Inflammatory macrophage treated with lipopolysaccharide for 4 hours (primary cell): ENCODE measurements at places on chromosomes 11 and 22.

DNA sequence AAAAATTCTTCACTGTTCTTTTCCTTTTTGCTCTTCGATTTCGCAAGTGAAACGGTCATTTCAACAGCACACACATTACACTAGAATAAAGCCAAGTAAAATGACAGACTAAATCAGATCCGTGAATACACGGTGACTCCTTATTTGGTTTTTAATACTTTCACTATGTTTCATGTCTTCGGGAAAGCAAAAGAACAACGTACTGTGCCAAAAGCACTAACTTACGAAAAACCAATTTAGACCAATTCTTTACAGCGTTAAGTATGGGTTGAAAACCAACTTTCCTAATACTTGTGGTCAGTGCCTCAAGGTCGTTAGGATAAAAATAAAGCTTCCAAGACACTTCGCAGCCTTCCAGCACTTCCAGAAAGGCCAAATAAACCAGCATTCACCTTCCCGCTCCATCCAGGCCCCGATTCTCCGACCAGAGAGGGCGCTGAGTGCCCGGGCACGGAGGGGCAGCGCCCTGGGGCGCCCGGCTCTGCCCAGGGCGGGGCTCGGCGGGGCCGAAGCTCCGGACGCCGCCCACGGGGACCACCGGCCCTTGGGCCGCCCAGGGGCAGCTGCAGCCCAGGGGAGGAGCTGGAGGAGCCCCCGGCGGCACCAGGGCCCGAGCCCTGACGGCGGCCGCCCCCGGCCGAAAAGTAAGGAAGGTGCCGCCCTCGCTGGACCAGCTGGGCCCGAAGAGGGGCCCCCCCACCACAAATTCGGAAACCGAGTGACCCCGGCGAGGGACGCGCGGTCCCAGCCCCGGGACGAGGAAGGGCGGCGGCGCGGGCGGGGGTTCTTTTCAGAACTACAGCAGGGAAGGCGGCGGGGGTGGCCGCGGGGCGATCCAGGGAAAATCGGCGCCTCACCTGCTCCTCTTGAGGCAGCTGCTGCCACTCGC is 499 bp downstream of the ATL3 start:
- peak; percentile 76 for DNase-seq

DNA sequence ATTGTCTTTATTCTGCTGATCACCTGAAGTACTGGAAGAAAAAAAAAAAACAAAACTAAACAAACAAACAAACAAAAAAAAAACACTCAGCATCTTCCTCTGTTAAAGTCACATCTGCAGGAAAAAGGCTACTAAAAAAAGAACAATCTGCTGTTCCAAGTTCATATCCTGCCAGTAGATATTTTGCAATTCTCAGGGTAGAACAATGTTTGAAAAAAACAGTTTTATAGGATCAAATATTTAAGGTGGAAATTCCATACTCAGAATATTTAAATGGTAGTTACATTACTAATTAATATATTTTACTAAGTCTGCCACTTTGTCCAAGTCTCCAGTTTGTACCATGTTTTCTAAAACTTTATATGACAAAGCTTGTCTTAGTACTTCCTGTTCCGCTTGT is 175.2 kb downstream of the SBF2 start:
- no peak for DNase-seq

DNA sequence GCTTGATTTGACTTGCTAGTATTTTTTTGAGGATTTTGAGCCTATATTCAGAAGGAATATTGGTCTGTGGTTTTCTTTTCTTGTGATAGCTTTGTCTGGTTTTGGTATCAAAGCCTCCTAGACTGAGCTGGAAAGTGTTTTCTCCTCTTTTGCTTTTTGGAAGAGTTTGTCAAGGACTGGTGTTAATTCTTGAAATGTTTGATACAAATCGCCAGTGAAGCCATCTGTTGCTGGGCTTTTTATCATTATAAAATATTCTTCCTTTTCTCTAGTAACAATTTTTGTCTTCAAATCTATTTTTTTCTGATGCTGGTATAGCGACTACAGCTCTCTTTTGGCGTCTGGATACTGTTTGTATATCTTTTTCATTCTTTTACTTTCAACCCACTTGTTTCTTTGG is 45.2 kb downstream of the MPPED1 start:
- DNase-seq, result no peak

GRCh38 chr11:125211191-125211947 is 46.8 kb downstream of the PKNOX2 start:
- DNase-seq, result no peak

GRCh38 chr11:128279866-128280265 is 307.5 kb downstream of the ETS1 start:
- DNase-seq, result no peak

GRCh38 chr22:46052801-46053562 is 76.0 kb upstream of the WNT7B start:
- peak; percentile 48 for DNase-seq

- DNase-seq, result no peak
These were observed 3.8 kb downstream of the EML3 start for GRCh38 chr11:62608776-62609175.

- no peak for DNase-seq
These were observed 735.9 kb downstream of the NTM start for GRCh38 chr11:132106096-132106982.

- DNase-seq, result peak; percentile 62
These were observed 88.4 kb downstream of the SLC1A2 start for GRCh38 chr11:35330931-35331330.

DNA sequence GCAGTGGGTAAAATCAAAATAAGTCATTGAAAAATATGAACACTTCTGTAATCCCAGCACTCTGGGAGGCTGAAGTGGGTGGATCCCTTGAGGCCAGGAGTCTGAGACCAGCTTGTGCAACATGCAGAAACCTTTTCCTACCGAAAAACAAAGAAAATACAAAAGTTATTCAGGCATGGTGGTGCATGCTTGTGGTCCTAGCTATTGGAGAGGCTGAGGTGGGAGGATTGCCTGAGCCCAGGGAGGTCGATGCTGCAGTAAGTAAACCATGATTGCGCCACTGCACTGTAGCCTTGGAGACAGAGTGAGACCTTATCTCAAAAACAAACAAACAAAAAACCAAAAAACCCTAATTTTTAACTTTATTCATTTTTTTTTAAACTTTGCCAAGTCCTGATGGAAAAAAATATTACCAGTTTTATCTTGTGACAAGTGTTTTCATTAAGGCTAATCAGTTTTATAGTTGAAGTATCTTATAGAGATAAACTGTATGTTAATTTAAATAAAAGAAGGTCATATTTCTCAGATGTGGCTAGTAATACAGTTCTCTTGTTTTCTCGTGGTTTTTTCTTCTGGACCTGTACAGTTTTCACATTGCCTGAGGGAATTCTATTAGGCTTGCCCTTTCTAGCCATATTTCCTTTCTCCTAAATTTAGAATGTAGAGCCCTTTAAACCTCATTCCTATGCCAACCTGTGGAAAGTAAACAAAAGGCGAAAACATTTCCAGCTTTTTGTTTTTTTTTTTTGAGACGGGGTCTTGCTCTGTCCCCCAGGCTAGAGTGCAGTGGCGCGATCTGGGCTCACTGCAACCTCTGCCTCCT is 9.4 kb downstream of the HIPK3 start:
- DNase-seq, result peak; percentile 31

DNA sequence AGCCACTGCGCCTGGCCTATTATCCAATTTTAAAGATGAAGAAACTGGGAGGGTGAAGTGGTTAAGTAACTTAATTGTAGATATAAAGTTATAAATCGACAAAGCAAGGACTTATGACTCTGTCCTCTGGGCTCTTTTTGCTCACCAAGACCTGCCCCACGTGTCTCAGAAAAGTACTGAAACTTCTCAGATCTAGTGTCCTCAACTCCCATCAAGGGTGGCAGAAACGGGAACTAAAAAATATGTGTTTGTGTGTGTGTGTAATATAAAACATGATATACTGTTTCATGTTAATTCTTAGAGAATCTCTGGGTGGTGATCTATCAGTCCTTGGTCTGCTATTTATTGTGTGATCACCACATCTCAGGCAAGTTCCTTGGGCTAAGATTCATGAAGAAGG is 104.9 kb downstream of the GAB2 start:
- DNase-seq, result peak; percentile 33

- DNase-seq, result no peak
These were observed 890 bp upstream of the ARFGAP3 start for GRCh38 chr22:42857845-42858481.

- peak; percentile 23 for DNase-seq
These were observed 673 bp upstream of the MYO7A start for GRCh38 chr11:77127235-77127911.

- DNase-seq, result peak; percentile 89
These were observed 32.1 kb downstream of the UQCR10 start for GRCh38 chr22:29799217-29799680.

DNA sequence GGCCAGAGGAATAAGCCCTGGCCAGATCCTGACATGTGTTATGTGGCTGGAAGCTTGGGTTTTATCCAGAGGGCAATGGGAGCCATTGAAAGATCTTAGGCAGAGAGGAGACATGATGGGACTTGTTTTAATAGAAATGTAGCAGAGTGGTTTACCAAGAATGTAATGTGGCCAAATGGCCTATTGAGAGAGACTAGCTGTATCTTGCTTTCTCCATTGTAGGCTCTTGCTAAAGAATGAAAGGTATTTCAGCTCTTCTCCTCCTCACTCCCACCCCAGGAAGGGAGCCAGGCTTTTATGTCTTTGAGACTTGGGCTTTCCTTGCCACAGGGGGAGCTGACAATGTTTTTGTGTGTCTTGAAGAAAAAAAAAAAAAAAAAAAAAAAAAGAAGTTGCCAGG is 82.3 kb downstream of the TRIM29 start:
- DNase-seq, result no peak

DNA sequence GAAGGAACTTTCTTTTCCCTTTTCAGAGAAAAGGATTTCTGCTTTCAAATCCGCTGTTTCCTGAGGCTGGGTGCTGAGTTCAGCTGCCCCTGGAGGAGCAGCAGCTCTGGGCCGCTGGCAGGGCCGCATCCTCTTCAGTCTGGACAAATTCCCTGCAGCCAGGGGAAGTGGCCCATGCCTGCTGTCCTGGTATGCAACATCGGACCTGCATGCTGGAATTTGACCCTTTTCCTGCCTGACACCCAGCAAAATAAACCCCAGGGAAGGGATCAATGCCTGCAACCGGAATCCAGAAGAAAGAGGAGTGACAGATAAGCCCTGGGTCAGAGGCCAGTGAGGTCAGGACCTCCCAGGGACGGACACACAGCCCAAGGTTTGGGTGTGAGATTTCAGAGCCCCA is 54.1 kb upstream of the LINC01488 start:
- no peak for DNase-seq

GRCh38 chr22:48799227-48799970 is 1028.3 kb downstream of the BRD1 start:
- DNase-seq, result no peak

GRCh38 chr11:71283971-71284441 is 31.6 kb upstream of the SHANK2 start:
- no peak for DNase-seq

DNA sequence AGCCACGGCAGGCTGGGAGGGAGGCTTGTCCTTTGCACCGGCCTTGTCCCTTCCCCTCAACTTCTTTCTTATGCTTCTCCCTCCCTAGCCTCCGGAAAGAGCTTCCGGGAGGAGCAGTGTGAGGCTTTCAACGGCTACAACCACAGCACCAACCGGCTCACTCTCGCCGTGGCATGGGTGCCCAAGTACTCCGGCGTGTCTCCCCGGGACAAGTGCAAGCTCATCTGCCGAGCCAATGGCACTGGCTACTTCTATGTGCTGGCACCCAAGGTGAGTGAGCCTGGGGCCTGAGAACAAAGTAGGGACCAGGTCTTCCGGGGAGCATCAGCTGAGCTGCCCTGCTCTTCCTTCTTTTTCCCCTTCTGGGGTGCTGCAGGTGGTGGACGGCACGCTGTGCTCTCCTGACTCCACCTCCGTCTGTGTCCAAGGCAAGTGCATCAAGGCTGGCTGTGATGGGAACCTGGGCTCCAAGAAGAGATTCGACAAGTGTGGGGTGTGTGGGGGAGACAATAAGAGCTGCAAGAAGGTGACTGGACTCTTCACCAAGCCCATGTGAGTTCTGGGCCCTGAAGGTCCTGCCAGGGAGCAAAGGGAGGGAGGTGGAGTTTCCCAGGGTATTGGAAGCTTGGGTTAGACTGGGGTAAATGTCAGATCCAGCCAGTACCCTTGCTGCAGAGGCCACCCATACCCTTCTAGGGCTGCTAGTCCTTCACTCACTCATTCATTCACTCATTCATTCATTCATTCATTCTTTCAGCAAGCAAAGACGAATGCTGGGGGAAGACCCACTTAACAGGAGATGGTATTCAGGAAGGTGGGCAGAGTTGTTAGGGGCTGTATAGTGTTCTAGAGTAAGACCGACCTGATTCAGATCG is 22.6 kb downstream of the ADAMTS15 start:
- no peak for DNase-seq

GRCh38 chr11:86089659-86090058 is 20.8 kb upstream of the PICALM start:
- DNase-seq, result no peak

DNA sequence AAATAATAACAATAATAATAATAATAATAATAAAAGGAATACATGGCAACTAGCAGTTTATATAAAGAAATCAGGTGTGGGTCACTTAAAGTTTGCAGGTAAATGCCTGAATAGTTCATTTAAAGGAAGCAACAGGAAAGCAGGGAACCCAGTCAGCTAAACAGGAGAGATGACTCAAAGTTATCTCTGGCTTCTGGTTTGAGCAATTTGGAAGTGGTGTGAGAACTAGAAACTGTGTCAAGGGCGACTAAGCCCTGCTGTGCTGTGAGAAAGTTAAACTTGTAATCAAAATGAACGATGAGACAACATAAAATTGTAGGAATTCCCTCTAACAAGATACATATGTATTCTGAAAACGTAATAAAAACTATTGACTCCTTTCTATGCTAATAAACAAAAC is 35.5 kb downstream of the SLC22A9 start:
- no peak for DNase-seq

DNA sequence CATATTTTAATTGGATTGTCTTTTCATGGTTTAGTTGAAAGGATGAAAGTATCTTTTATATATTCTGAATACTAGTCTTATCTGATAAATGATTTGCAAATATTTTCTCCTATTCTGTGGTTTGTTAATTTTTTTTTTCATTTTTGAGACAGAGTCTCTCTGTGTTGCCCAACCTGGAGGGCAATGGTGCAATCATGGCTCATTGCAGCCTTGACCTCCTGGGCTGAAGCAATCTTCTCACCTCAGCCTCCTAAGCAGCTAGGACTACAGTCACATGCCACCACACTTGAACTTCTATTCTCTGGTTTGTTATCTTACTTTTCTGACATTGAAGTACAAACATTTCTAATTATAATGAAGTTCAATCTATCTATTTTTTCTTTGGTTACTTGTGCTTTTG is 30.0 kb upstream of the FAR1 start:
- DNase-seq, result no peak

DNA sequence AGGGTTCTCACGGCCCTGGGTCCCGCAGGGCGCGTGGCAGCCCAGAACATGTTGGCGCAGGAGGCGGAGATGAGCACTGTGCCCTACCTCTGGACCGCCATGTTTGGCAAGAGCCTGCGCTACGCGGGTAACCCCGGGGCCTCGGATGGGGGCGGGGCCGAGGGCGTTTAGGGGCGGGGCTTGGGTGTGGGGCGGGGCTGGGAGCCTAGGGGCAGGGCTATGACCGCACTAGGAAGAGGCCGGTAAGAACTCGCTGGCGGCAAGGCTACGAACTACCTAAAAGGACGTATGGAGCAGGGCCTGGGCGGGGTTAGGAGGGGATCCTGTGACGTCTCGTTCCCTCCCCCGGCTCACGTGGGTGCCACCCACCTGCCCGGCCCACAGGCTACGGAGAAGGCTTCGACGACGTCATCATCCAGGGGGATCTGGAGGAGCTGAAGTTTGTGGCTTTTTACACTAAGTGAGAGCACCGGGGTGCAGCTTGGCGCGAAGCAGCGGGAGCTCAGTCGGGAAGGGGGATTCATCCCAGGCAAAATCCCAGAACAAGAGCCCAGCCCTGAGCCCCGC is 2.8 kb upstream of the LZTR1 start:
- peak; percentile 80 for DNase-seq

GRCh38 chr22:17492247-17492646 is 71.1 kb upstream of the SLC25A18 start:
- DNase-seq, result peak; percentile 29
